ENCODE measurements at places on chromosomes 4 and X.

DNA sequence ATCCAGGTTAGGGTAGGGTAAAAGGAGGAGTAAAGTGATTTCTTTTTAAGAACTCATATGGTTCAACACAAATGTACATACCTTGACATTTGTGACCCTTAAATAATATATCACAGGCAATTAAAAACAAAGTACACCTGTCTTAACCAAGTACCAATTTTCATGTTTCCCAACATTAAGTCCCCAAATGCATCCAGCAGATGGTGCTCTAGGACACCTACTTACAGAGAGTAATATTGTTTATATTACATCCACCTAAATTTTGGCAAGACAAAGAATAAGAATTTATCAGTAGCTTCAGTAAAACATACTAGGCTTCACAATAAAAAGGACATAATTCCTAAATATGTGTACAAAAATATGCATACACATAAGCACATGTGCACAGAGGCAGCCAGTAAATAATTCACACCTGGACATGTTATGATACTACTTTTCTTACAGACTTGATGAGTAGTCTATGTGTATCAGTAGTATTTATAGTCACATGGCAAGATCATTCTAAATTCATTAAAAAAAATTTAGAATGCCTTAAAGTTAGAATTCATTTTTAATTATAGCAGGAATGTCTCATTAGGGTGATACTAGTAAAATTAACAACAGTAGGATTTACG, 219.7 kb downstream of the DCLK2 start:
- no peak for DNase-seq

DNA sequence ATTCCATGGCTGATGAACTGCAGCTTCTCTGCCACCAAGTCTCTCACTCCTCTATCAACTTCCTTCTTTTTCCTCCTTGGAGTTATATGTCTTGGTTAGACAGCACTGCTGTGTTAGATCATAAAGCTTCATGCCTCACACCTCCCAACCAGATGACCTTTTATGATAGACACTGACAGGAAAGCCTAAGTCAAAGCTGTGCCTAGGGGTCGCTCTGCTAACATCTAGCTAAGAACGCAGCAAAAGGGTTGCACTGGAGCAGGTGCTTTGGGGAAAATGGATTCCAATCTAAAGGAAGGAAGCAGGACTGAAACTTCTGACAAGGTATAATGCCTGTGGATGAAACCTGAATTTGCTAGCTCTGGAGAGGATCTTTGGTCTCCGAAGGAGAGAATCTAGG, 509.7 kb downstream of the SMARCA1 start:
- no peak for DNase-seq

- DNase-seq, result peak; percentile 3
These were observed 5.0 kb downstream of the GAR1 start for GRCh38 chr4:109820563-109820962.

GRCh38 chr4:36308150-36308549, 26.7 kb downstream of the DTHD1 start:
- DNase-seq, result no peak

DNA sequence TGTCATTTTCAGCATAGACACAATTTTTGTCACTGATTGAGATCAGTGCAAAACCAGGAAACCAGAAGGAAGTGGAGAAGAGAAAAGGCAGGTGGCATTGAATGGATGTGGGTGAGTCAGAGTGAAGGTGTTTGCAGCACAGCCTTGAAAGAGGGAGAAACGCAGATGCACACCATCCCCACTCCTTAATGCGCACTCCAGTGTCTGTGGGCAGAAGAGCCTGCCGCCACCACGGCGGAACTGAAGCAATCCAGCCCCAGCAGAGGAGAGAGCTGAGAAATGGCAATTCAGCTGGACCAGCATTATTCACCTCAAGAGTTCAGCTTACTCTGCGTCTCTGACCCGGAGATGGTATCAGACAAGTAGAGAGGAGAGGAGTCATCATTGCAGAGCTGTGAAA, 393.1 kb upstream of the FRG1 start:
- no peak for DNase-seq

DNA sequence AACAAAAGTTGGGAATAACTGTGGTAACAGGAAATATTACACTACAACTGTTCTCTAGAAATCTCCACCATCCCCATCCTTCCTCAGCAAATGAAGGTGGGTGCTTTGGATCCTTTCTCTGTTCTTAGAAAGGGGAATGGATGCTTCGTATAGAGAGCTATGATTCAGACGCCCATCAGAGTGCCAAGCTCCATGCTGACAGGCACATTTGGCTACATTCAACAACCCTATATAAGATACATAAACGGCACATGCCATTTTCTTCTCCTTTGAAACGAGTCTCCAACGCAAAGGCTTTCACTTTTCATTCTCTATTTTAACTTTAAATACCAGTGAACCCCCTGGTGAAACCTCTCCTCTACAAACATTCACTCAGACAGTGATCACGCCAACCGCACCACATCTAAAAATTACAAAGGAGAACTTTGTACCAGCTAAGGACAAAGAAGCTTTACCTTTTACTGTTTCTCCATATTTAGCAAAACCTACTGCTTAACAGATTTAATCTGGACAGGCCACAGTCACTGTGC, 172.5 kb downstream of the TSPAN5 start:
- no peak for DNase-seq

DNA sequence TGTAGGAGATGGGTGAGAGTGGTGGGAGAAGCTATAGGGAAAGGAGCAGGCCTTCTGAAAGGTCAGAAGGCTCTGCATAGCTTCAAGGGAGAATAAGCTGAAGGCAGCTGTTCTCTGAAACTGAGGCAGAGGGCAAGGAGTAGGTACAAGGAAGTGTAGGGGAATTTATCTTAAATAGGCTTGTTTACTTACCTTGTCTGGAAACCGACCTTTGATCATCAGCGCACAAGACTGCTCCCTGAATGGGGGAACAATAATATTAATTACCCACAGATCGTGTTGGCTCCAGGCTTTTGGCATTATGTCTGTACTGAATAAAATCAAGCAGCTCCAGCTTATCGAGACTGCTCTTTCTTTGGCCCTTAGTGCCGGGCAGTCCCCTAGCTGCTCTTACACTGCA, 175.5 kb upstream of the MAGEB16 start:
- DNase-seq, result no peak

DNA sequence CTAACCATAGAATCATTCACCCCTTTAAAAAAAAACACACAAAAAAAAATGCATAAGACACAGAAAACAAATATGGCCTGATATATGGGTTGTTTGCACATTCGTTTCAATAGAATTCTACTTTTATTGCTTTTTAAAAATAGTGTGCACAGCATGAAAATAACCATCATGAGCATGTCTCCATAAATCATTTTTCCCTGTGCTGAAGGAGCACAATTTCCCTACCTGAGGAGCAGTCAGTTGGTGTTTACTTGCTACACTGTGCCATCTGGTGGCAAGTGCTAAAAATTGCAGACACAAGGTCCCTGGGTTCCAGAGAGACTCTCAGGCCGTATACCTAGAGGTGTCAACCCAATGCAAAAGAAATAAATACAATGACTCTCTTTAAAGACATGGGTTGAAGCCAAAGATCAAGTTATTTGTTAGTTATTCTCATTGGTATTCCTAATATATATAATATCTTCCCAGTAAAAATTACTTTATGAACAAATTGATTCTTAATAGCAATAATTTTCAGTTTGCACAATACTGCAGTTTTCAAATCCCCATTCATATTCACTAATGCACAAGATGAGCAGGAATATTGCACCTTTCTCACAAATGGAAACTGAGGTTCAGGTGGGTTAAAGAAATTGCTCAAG, 551.4 kb downstream of the IQCM start:
- peak; percentile 21 for DNase-seq

- no peak for DNase-seq
These were observed 236.1 kb downstream of the MGST2 start for GRCh38 chr4:139901531-139902320.

GRCh38 chr4:99863804-99864203, 30.4 kb downstream of the LAMTOR3 start:
- DNase-seq, result no peak

GRCh38 chr4:123817025-123817688, 420.6 kb downstream of the SPRY1 start:
- no peak for DNase-seq

GRCh38 chrX:1589356-1590130, 1.9 kb upstream of the AKAP17A start:
- DNase-seq, result no peak

- no peak for DNase-seq
These were observed 119.3 kb downstream of the ZNF330 start for GRCh38 chr4:141339966-141340365.

- no peak for DNase-seq
These were observed 26.7 kb upstream of the MAGEC3 start for GRCh38 chrX:141811438-141811837.

GRCh38 chrX:37958525-37959211, 47.7 kb upstream of the SYTL5 start:
- no peak for DNase-seq

Data from AG09309 (cell line).